ENCODE measurements at places on chromosomes 6 and 20.

DNA sequence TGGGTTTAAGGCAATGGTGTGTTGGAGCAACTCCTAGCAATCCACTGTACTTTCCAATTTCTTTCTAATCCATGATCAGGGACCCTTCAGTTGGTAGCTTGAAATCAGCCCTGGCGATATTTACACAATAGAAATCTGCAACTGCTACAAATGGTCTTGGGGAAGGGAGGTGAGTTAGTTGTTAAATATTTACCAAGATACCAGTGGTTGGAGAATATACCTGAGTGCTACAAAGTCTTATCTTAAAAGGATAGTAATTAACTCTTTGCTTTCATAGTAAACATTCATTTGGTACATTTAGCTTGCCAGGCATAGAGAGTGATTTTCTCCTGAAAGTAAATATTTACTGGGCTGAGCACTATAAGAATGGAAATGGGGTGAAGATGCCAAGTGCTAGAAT lies 568.2 kb downstream of the BCKDHB start:
- DNase-seq, result no peak

DNA sequence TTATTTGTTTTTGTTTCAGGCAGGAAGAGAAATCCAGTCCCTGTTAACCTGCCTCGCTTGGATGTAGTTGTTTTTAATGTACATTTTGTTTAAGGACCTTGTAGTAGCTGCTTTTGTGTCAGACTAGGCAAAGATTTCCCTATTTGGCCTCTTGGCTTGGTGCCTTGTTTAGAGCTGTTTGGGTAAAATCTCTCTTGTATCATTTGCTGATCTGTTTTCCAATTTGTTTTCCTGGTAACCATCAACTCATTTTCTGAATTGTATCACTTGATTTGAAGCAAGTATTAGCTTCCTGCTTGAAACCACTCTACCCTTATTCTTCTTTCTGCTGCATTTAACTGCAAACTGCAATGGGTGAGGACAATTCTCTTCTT lies 160.7 kb downstream of the ZFAND3 start:
- DNase-seq, result peak; percentile 47

- no peak for DNase-seq
Measured at GRCh38 chr6:148455674-148456558, 113.3 kb downstream of the SASH1 start.

GRCh38 chr6:169109411-169110220 lies 144.0 kb downstream of the THBS2 start:
- no peak for DNase-seq

GRCh38 chr20:62736407-62737071 lies 27.9 kb downstream of the NTSR1 start:
- no peak for DNase-seq

DNA sequence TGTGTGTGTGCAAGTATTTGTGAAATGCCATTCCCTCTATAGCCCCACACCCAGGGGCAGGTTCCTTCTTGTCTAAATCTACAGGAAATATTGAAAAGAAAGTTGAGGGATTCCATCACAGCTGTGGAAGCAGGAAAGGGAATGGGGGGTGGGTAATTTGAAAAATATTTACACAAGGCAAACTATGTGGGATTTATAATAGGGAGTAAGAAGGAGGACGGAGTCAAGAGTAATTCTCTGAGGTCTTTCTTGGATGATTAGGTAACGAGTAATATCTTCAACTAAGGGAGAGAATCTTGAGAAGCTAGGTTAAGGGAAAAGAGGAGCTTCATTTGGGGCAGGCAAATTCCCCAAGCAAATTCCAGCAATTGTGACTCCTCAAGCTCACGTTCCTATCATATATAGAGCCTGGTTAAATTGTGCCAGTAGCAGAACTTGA lies 113.5 kb upstream of the SGK1 start:
- DNase-seq, result no peak

DNA sequence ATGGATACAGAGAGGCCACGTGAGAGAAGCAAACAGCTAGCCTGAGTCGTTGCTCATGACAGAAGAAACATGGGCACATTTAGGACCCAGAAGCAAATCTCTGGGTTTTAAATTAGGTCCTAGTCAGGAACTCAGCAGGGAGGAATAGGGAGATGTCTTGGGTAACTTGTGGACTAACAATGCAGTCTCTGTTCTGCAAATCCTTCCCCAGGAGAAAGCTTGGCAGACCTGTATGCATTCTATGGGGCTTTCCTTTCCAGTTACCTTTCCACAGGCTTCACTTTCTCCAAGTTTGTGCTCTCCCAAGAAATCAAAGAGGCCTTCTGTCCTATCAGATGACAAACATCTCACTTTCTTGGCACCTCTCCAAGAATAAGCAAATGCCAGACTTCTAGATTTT lies 47.2 kb upstream of the PLCB4 start:
- no peak for DNase-seq

- DNase-seq, result peak; percentile 61
Measured at GRCh38 chr20:62244644-62245108, 6.4 kb downstream of the OSBPL2 start.

- DNase-seq, result no peak
Measured at GRCh38 chr20:36314734-36315544, 8.8 kb downstream of the DLGAP4 start.

GRCh38 chr6:163738304-163738703 lies 323.8 kb downstream of the QKI start:
- no peak for DNase-seq

DNA sequence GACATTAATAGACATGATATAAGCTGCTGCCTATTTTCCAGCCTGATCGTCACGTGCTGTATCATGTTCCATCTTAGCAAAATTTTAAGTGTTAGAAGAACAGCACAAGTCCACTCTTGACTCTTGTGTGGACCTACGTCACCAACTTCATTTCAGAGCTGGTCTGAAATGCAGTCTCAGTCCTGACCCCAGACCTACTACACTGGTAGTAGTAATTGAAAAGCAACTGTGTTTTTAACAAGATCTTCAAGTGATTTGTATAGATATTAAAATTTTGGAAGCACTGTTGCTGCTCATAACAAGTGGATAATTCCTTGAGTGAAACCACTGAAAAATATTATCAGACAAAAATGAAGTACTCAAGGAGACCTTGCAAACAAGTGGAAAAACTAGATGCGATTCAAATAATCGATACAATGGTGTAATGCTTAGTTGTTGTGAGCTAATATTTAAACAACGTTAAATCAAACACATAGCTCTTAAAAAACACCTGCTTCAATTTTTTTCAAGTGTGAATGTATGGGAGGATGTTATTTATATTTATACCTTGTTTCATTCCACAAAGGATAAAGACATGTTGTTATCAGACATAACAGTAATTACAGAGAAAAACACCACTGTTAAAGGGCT lies 110.9 kb upstream of the JAG1 start:
- DNase-seq, result peak; percentile 44

DNA sequence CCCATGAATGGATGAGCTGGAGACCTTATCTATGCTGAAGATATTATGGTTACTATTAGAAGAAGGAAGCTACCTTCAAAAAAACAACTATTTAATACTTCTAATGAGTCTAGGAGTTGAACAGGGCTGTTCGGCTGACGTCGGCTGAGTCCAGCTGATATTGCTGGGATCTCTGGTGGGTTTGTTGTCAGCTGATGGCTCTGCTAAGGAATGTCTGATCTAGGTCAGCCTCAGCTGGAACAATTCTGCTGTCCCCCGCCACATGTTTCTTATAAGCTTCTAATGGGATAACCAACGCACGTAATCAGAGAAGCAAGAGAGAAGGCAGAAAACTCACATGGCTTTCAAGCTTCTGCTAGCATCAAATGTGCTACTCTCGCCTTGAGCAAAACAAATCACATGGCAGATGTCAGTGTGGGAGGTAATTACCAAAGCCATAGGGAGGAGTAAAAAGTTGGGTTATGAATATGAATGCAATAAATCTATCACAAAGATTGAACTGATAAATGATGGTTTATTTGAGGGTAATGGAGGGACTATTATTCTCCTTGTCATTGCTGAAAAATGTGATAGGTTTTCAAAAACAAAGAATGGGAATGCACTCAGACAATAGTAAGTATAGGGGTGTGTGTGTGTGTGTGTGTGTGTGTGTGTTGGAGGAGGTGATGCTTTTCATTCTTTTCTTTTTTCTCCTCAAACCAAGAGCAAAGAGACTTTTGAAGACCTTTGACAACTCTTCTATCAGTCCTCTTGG lies 71.5 kb downstream of the BTBD3 start:
- DNase-seq, result no peak

GRCh38 chr6:160112628-160113299 lies 8.9 kb upstream of the SLC22A1 start:
- no peak for DNase-seq

DNA sequence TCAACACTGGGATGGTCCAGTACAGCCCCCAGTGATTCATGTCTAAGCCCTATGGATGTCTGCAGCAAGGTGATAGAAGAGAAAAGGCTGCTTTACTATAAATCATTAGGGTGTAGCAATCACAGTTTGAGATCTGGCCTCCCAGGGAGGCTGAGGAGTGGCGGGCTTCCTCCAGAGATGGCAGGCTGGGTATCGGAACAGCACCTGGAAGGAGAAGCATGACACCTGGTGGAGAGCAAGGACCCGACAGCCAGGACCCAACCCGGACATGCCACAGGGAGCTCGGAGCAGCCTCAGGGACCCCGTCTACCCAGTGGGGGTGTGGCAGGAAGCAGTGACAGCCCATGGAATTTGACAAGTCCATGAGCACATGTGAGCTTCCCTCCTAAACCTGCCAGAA lies 114.8 kb upstream of the CD93 start:
- DNase-seq, result peak; percentile 28

DNA sequence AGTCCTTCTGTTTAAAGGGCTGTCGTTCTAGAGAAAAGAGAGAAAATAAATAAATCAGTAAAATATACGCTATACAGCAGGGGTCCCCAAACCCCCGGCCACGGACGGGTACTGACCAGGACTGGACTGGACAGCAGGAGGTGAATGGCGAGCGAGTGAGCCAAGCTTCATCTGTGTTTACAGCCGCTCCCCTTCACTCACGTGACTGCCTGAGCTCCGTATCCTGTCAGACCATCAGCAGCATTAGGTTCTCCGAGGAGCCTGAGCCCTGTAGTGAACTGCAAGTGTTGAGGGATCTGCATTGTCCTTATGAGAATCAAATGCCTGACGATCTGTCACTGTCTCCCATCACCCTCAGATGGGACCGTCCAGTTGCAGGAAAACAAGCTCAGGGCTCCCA lies 76.5 kb downstream of the ZNF217 start:
- no peak for DNase-seq

GRCh38 chr6:95142101-95142500 lies 435.2 kb upstream of the MANEA start:
- no peak for DNase-seq

- DNase-seq, result no peak
Measured at GRCh38 chr20:49769048-49769581, 43.5 kb upstream of the SLC9A8 start.

- no peak for DNase-seq
Measured at GRCh38 chr20:19701429-19701828, 56.6 kb upstream of the RIN2 start.

DNA sequence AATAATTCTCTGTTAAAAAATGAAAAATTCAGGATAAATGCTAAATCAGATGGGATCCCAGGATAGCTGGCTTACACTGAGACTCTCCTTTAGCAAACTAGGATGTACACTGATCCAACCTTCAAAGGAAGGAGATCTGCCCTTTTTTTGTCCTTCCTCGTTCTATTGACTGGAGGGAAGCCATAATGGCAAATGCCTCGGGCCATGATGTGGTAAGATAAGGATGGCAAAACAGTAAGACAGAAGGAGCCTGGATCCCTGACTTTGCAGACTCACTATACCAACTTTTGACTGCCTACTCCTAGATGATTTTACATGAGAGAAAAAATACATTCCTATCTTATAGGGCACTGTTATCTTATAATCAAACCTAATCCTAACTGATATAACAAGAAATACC lies 156.9 kb upstream of the BEND3 start:
- no peak for DNase-seq

DNA sequence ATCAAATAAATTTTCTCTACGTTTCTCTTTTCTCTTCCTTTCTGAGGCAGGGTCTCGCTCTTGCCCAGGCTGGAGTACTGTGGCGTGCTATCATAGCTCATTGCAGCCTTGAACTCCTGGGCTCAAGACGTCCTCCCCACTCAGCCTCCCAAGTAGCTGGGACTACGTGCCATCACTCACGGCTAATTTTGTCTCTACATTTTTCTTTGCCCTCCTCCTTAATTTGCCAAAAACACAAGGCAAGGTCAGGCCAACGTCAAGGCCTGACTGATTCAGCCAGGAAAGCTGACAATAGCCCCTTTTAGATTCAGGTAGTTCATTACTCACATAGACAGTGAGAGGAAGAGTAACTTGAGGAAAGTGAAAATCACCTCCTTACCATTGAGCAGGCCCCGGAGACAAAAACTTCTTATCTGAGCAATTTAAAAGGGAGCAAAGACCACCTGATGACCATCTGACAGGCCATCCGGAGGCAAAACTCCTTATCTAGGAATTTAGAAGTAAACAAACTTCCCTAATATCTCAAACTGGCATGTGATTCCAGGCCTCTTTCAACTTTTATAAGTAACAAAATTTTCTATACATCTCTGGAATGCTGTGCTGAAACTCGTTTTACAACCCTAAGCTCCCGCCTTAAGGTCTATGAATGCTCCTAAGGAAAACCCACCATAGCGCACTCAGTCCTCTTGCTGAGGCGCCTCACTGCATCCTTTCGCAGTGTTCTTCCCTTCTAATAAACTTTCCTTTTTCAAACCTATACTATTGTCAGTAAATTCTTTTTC lies 42.1 kb upstream of the SRPK1 start:
- DNase-seq, result no peak

- DNase-seq, result peak; percentile 29
Measured at GRCh38 chr6:122726649-122727048, 52.9 kb upstream of the FABP7 start.
